Activated CD4-positive, alpha-beta T cell treated with anti-CD3 and anti-CD28 coated beads for 36 hours (primary cell): ENCODE measurements at places on chromosomes 3 and 15.

DNA sequence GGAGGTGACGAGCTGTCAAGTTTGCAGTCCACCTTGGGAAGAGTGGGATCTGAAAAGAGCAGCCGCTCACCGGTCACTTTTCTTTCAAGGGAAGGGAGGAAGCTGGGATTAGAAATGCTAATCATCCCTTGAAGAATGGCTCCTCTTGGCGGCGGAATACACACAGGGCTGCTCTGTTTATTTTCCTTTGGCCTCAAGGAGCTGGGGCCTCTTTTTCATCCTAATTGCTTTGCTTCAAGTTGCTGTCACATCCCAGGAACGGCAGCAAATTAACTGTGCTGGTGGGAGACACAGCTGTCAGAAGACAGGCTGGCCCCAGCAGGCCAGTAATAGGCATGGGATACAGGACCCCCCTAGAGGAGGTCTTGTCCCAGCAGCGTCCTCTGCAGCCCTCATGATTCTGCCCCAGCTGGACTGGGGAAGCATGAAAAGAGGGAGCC is 6.7 kb downstream of the KBTBD13 start:
- no peaks in the 10 kb centered on the region for H3K36me3 ChIP-seq
- H3K27me3 ChIP-seq: peaks cover 14% of the 10 kb centered on the region
- no peak overlapping the region for H3K27ac ChIP-seq
- H3K4me1 ChIP-seq: peaks cover 15% of the 10 kb centered on the region
- H3K4me3 ChIP-seq: no peak overlapping the region

GRCh38 chr3:69510481-69511030 is 124.7 kb upstream of the FRMD4B start:
- H3K4me3 ChIP-seq: no peak overlapping the region
- no peaks in the 10 kb centered on the region for H3K36me3 ChIP-seq
- no peak for DNase-seq
- H3K4me1 ChIP-seq: no peaks in the 10 kb centered on the region
- peaks cover 12% of the 10 kb centered on the region for H3K27me3 ChIP-seq

GRCh38 chr3:98556164-98557130 is 24.7 kb downstream of the GPR15 start:
- H3K27ac ChIP-seq: peak overlapping the region; percentile 94
- no peaks in the 10 kb centered on the region for H3K27me3 ChIP-seq
- peaks cover 10% of the 10 kb centered on the region for H3K36me3 ChIP-seq

GRCh38 chr15:77546050-77546501 is 86.6 kb downstream of the LINGO1 start:
- no peaks in the 10 kb centered on the region for H3K27me3 ChIP-seq
- DNase-seq: no peak
- H3K27ac ChIP-seq: no peak overlapping the region
- H3K4me3 ChIP-seq: no peak overlapping the region
- no peaks in the 10 kb centered on the region for H3K36me3 ChIP-seq

DNA sequence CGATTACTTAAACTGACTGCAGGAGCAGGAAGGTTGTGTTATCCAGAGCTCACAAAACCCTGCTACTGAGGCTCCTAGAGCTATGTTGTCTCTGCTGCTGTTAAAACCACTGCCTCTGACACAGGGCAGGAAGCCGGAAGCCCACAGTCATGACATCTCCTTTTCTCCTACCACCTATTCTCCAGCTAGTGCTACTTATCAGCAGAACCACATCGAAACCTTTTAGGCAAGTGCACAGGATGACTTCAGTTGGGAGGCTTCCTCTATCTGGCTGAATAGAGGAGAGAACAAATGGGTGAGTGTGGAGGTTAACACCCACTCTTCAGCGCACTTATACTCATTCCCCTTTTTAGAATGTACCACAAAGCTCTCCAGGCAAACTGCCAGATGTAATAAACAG is 638.0 kb downstream of the OTOL1 start:
- H3K27me3 ChIP-seq: no peaks in the 10 kb centered on the region
- no peak overlapping the region for H3K4me3 ChIP-seq
- peak; percentile 14 for DNase-seq
- H3K27ac ChIP-seq: no peak overlapping the region
- peaks cover 5% of the 10 kb centered on the region for H3K4me1 ChIP-seq
- no peaks in the 10 kb centered on the region for H3K36me3 ChIP-seq

DNA sequence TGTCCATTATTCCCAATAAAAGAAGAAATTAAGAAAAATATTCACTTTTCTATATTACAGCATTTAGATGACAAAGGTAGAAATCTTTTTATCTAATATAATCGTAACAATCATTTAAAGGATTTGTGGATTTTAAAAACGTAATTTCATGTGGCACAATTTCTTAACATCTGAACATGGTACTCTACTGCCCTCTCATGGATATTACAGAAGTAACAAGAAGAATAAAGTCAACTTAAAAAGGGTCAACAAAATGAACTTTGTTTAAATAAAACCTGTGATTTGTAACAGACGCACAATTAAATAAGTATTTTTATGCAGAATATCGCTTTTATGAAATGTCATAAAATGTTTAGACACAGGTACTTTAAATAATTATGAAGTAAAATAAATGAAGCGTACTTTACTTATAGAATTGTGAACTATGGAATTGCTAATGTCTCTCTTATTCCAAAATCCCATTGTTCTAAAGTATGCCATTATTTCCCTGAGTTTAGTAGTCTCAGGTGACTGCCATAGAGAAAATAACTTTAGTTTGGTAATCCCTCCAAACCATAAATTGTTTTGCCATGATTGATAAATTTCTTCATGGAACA is 366.8 kb upstream of the ZNF385D start:
- H3K4me1 ChIP-seq: no peaks in the 10 kb centered on the region
- no peaks in the 10 kb centered on the region for H3K36me3 ChIP-seq
- DNase-seq: no peak
- H3K4me3 ChIP-seq: no peak overlapping the region
- H3K27ac ChIP-seq: no peak overlapping the region

DNA sequence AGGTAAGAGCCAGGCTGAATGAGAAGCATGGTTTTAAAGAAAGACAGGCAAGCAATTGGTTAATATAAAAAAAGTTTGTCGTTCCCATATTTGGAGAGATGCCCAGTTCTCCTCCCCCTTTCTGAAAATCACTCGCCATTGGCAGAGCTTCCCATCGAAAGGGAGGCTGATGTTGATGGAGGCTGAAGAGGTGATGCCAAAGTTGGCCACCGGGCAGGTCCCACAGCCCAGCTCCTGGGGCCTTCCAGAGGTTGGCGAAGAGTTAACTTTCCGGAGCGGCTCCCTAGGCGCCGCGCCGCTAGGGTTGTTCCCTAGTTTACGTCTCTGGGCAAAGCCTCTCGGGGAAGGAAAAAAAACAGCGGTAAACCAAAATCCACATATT is 793 bp downstream of the PCOLCE2 start:
- no peak overlapping the region for H3K27ac ChIP-seq
- H3K4me3 ChIP-seq: peak overlapping the region; percentile 57
- peaks cover 7% of the 10 kb centered on the region for H3K4me1 ChIP-seq
- DNase-seq: peak; percentile 20
- peaks cover 40% of the 10 kb centered on the region for H3K27me3 ChIP-seq

DNA sequence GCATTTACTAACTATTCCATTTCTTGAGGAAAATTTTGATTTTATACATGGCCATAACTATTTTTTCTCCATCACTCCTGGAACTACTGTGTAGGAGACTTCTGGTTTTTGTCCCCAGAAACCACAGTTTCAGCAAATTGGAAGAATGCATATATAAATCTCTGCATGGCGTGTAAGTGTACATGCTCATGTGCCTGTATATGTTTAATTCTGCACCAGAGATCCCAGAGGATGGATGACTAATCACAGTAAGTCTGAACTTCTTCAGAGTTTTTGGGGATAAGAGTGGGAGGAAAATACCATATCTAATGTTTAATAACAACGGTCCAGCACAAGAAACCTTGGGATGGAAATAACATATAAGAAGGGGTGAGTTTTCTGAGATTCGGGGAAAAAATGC is 10.9 kb upstream of the COL6A6 start:
- H3K4me1 ChIP-seq: no peaks in the 10 kb centered on the region
- H3K27me3 ChIP-seq: peaks cover 22% of the 10 kb centered on the region
- H3K27ac ChIP-seq: no peak overlapping the region
- no peaks in the 10 kb centered on the region for H3K36me3 ChIP-seq

- H3K27me3 ChIP-seq: peaks cover 4% of the 10 kb centered on the region
- DNase-seq: no peak
- peak overlapping the region; percentile 85 for H3K27ac ChIP-seq
- H3K4me3 ChIP-seq: peak overlapping the region; percentile 9
- H3K4me1 ChIP-seq: peaks cover 38% of the 10 kb centered on the region
- peaks cover 4% of the 10 kb centered on the region for H3K36me3 ChIP-seq
Measured at GRCh38 chr3:102078854-102079808, 229.8 kb downstream of the NFKBIZ start.

GRCh38 chr3:65837604-65838003 is 201.1 kb downstream of the MAGI1 start:
- H3K36me3 ChIP-seq: no peaks in the 10 kb centered on the region
- no peak overlapping the region for H3K27ac ChIP-seq
- H3K4me1 ChIP-seq: no peaks in the 10 kb centered on the region
- DNase-seq: no peak

- no peak overlapping the region for H3K27ac ChIP-seq
- DNase-seq: no peak
- peaks cover 18% of the 10 kb centered on the region for H3K27me3 ChIP-seq
- no peaks in the 10 kb centered on the region for H3K4me1 ChIP-seq
- H3K36me3 ChIP-seq: no peaks in the 10 kb centered on the region
Measured at GRCh38 chr3:10768708-10769394, 47.2 kb upstream of the SLC6A11 start.
